Fibroblast of skin of back (primary cell): ENCODE measurements at places on chromosomes 5 and 9.

DNA sequence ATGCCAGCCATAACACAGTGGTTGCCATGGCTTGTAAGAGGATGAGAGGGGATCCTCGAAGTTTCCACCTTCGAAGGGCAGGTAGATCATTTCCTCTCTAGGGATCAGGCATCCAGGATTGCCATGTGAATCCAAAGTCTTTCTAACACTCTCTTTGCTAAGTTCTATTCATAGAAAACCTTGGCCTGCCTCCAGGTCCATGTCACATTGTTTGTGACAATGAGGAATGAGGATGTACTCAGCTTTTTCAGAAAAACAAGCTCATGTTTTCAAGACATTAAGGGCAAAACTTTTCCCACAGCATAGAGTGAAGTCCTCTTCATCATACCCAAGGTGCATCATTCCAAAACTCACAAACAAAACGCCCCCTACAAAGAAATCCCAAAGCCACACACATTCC lies 19.6 kb downstream of the ESM1 start:
- DNase-seq = no peak

DNA sequence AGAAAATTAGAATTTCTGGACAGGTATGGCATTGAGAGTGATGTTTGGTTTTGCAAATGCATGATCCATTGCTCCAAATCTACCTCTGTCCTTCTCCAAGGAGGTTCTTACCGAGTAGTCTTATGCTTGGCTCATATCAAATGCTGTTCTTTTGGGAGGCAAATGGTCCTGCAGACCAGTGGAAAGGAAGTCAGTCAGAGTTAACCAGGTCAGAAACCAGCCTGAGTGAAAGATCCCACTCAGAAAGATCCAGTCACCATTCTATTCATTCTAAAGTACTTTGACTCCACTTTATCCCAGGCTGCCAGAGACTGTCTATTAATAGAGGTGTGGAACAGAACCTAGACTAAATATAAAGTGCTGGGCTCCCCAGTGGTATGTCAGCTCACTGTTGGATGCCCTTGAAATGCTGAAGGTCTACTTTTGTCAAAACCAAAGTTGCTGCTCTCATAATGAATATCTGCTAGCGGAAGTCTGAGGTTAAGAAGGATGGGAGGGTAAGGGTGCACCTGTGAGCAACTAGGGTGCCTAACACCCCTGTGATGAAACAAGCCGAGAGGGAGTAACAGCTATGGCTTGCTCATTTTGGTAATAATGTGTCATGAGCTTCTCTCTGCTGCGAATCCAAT lies 302.2 kb downstream of the ZNF608 start:
- DNase-seq = no peak

- no peak for DNase-seq
These were observed 29.4 kb downstream of the SH3RF2 start for GRCh38 chr5:145965804-145966203.

DNA sequence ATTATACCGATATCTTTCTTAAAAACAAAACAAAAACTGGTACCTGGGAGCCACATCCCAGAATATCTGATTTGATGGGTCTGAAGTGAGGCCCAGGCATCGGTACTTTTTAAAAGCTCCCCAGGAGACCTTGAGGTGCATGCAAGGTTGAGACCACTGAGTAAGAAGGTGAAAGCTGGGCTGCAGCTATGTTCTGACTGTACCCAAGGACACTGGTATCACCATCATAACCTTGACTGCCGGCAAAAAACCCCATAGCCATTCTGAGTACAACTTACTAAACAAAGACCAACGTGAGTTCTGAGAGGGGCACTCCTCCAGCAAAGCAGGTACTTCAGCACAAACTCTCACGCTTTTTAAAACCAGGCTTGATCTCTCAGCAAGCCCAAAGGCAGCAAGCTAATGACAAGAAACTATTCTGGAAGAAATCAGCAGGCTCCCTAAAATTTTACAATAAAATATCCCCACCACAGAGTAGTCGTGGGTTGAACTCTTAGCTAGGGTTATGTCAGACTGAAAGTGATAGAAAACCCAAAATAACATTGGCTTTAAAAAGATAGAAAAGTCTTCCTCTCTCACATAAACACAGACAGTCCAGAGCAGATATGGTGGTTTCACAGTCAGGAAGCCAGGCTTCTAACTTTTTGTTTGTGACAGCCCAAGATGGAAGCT lies 263.9 kb downstream of the SAXO1 start:
- DNase-seq = no peak

DNA sequence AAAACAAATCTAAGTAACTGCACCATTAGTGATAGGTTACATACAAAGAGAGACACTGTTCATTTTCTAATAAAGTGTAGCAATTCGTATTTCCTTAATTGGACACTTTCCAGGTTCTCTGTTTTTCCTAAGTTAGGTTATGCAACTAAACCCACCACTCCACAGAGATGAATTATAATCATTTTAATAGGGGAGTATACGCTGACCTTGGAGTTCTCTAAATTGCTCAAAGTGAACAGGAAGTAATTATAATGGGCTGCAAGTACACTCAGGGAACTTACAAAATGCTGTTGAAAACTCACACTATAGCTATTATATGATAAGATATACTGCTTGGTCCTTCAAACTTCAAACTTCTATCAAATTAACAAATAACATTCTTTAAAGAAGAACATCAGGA lies 18.2 kb upstream of the ADCY2 start:
- DNase-seq = no peak

GRCh38 chr5:177304392-177305119 lies 957 bp downstream of the PRELID1 start:
- no peak for DNase-seq

- DNase-seq = no peak
These were observed 12.6 kb downstream of the DHX29 start for GRCh38 chr5:55294935-55295334.
